Skeletal muscle cell (primary cell): ENCODE measurements at places on chromosomes 1 and 21.

- peak; percentile 80 for DNase-seq
Observed at GRCh38 chr21:45386728-45387371, 18.1 kb upstream of the COL18A1 start.

DNA sequence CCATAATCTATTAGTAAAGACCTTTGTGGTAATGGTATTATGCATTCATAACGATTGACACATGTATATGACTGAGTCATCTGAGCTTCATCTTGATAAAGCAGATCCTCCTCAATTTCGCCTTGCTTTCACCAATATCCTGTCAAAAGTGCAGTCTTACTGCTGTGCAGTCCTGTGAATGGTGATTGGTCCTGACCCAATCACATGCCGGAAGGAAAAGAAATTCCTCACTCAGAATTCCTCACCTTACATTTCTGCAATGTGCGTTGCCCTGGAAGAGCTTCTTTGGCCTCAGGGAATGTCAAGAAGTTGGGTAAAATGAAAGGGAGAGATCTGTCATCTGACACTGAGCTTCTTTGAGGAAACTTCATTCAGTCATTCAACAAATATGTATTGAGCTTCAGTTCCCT is 121.0 kb upstream of the TSPAN2 start:
- no peak for DNase-seq

DNA sequence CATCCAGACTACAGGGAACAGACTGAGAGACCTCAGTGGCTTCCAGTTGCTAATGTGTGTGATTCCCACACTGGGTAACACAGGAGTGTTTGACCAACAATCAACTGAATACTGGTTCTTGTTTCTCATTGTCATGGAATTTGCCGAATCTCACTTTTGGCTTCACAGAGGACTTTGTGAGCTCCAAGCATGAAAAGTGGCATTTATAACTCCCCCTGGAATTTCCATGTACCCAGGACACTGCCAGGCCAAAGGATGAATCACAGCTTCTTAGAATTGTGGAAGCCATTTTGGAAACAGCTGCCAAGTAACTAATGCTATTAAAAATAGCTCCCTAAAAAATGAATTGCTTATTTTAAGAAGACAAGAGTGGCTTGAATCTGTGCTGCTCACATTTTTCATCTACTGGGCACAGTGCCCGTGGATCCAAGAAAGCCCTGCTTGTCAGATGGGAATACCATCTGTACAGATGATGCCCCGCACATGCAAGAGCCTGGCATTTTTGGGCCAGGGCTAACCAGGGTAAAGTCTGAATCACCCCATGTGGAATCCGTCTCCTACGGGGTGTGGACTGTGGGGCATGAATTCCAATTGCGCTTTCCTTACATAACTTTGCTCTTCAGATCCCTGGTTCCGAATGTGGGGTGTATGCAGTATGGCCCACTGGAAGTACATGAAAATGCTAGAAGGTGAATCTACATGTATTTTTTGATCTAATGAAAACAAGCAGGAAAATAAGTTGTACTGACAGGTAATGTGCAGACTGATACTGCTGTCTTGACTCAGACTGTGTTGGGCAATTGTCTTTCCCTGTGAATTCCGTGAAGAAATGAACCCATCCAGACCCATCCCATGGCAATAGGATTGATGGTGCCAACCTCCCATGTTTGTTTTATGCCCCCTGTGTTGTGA is 487.3 kb downstream of the SIPA1L2 start:
- DNase-seq: peak; percentile 74

DNA sequence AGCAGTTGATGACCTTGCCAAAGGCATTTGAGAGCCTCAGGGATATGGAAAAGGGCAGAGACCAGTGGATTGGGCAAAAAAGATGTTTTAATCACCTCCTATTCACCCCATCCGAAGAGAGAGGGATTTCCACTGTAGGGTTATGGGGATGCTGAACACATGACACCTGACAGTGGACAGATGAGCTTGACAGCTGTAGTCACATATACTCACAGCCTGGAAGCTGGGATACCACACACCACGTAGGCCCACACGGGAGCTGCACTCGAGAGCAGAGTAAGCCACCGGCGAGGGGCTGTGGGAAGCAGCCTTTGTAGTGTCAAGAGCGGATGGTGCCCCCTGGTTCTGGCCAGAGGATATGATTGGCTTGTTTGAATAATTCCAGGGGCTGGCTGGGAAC is 20.0 kb downstream of the ZBTB40 start:
- DNase-seq: no peak

DNA sequence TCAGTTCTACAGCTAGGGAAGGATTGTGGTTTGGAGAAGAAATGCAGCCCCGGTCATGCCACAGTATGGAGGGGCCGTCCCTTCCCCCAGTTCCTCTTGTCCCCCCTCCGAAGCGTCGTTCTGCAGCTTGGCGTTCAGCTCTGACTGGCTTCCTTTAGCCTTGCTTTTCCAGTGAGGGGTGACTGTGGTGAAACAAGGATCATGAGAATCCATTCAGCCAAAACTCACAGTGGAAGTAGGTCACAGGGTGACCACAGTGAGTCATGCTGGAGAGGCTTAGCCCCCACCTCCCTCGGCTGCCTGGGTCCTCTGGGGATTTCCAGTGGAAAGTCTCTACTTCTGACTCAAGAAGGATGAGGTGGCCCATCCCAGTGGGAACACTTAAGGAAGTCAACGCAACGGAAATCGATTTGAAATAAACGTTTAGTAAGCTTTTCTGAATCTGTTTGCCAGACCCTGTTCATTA is 37.3 kb upstream of the COL6A2 start:
- peak; percentile 100 for DNase-seq
